ENCODE measurements at places on chromosomes 16 and 17.

- no peak for DNase-seq
Measured at GRCh38 chr16:1048442-1049112, 24.0 kb upstream of the SSTR5 start.

- peak; percentile 40 for DNase-seq
Measured at GRCh38 chr17:8223356-8224126, 13.2 kb upstream of the AURKB start.

DNA sequence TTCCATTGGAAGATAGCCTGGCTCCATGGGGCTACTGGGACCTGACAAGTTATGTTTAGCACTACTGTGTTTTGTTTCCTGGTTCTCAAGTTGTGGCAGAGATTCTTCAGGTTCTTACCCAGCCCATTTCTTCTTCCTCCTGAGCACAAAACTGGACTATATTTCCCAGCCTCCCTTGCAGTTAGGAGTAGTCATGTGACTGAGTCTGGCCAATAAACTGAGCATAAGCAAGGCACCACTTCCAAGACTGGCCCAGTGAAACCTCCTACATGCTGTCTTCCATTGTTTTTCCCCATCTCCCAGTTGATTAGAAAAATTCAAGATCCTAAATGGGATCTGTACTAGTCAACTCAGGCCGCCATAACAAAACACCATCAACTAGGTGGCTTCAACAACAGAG is 28.2 kb upstream of the RBBP6 start:
- DNase-seq, result no peak

- DNase-seq, result no peak
Measured at GRCh38 chr17:9971991-9972390, 66.9 kb upstream of the RCVRN start.

- DNase-seq, result no peak
Measured at GRCh38 chr17:64779376-64780095, 117.4 kb upstream of the SMURF2 start.

DNA sequence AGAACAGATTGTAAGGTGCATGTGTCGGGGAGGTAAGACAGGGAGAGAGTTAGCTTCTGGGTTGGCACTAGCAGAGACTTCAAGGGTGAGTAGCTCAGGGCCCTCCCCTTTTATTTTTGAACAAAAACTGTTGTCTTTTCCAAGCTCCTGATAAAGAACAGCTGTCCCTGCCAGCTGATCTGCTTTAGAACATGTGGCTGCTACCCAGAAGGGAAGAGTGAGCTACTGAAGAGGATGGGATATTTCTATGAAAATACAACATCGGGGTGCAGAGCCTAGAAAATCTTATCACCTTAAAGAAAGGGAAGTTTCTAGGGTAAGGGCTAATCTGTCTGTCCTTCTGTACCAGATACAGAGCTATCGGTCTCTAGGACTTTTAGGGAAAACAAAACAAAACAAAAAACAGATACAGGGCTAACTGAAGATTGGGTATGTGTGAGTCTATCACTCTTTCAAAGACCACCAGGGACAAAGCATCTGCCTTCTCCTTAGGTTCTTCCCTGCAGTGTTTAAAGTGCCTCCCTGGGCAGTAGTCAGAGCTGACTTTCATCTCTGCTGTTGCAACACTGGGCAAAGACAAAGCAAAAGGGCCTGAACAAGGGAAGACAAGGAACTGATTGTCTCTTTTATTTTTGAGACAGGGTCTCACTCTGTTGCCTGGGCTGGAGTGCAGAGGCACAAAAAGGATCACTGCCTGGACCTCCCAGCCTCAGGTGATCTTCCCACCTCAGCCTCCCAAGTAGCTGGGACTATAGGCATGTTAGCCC is 5.0 kb upstream of the DHRS13 start:
- DNase-seq, result no peak

- no peak for DNase-seq
Measured at GRCh38 chr16:80703131-80704071, 101.0 kb downstream of the CDYL2 start.

GRCh38 chr16:81712681-81713080 is 66.4 kb upstream of the PLCG2 start:
- DNase-seq, result no peak

DNA sequence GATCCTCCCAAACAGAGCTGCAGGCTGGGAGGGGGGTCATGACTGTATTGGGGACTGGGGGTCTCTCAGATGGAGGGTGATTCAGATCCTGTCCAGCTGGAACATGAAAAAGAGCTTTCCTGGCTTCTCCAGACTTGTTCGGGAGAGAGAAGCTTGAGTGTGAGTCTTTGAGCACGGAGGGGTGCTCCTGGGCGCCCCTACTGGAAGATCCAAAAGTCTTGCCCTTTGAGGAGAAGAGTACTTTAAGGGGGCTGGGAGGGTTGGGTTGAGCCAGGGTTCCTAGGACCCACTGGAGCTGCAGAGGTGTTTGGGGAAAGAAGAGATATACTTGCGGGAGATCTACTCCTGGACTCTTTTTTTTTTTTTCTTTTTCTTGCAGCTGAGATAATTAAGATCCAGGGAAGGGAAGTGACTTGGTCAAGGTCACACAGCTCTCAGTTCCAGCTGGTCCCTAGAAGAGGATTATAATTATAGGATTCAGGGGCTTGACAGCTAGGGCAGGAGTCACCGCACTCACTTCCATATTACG is 8.4 kb downstream of the RARA start:
- DNase-seq, result peak; percentile 59

- no peak for DNase-seq
Measured at GRCh38 chr16:65763640-65764305, 602.7 kb upstream of the CDH5 start.

GRCh38 chr16:83044589-83044988 is 417.8 kb downstream of the CDH13 start:
- no peak for DNase-seq

DNA sequence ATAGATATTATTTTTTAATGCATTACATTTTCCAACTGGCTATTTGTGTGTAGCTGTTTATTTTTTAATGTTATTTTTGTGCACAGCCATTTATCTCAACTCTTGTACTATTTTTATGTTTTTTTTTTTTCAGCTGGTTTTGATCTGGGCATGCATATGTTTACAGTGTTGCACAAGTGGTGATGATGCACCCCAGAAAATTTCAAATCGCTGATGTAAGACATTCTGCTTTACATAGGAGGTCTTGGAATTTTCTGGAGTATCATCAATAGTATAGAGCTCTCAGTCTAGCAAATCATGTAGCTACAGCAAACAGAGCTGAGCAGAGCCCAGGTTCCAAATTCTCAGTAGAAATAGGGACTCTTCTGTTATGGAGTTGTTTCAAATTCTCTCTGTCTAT is 30.2 kb downstream of the CACNG5 start:
- DNase-seq, result no peak

DNA sequence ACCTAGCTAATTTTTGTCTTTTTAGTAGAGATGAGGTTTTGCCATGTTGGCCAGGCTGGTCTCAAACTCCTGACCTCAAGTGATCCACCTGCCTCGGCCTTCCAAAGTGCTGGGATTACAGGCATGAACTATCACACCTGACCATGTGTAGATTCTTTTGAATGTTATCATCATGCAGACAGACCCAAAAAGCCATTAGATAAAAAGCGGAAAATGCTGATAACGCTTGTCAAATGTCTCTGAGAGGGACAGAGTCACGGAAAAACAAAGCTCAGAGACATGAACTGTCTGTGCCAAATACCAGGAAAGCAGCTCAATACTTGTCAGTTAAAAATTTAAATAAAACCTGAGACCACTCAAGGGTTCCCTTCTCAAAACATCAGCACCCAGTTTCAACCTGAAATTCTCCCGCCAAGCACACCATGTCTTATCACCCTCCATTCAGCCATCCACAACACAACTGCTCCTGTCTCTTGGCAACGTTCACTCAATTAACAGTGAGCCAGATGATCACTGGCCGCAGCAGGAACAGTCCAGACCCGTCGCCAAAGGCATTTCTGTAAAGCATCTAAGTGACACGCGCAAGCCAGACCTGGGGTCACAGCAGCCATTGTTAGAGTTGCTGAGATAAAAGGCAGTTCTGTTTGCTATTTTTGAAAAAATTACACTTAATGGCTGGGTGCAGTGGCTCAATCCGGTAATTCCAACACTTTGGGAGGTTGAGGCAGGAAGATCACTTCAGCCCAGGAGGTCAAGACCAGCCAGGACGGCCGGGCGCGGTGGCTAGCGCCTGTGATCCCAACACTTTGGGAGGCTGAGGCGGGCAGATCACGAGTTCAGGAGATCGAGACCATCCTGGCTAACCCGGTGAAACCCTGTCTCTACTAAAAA is 29.7 kb downstream of the FANCA start:
- no peak for DNase-seq

- no peak for DNase-seq
Measured at GRCh38 chr17:81686614-81687013, 2.8 kb downstream of the HGS start.

- no peak for DNase-seq
Measured at GRCh38 chr16:75351183-75351582, 82.1 kb downstream of the CFDP1 start.

DNA sequence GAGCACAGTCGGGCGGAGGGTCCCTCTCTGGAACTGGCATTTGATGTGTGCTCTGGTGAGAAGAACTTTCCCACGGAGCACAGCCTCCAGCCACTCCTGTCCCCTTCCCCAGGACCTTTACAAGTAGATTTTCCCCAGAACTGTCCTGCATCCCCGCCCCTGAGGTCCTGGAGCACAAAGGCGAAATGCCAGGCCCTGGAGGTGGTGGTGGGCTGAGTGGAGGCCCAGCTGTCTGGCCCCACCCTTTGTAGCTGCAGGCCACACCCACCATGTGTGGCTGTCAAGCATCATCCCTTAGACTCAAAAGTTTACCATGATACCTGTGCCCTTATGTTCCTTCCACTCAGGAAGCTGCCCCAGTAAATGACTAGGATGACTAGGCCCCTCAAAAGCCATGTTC is 37.7 kb downstream of the PLD6 start:
- DNase-seq, result no peak

DNA sequence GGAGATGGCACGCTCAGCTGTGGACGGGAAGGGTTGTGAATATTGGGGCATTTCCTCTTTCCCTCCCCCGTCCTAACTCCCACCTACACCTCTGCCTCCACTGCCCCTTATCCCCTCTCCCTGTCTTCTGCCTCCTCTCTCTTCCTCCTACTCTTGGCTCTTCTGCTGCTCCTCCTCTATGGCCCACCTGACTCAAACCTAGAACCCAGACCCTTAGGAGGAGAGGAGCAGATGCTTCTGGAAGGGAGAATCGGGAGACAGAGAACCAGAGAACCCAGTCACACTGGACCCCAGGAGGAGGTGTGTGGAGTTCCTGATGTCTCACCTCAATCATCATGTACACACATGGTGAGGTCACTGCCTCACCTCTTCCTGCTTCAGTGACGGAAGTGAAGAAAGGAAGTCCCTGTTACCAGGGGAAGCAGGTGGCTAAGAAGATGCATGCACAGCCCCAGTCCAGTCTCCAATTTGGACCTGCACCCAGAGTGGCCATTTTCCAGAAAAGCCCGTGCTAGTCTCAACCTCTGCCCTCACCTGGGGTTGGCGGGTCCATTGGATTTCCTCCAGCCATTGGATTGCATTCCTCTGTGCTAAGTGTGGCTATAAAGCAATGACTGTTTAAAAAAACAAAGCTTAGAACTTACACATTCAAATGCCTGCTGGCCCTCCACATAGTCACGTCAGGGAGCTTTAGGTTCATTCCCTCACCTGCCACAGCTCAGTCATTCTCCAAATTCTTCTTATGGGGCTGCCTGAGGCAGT is 4.0 kb downstream of the RNF222 start:
- DNase-seq, result peak; percentile 59

DNA sequence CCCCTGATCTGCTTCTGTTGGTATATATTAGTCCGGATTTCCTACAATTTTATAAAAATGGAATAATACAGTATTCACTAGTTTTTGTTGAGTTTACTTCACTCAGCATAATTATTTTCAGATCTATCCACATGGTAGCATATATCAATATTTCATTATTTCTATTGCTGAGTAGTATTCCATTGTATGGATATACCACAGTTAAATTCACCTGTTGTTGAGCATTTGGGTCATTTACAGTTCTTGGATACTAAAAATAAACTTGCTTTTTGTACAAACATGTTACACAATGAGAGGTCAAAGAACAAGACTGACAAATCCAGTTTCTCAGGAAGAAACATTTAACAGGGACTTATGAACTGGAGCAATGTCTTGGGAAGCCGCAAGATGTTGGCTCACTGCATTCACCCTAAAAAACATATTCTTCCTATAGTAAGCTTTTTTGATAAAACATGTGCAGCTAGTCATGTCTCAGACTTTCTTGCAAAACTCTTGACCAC is 126.9 kb upstream of the HS3ST2 start:
- no peak for DNase-seq

DNA sequence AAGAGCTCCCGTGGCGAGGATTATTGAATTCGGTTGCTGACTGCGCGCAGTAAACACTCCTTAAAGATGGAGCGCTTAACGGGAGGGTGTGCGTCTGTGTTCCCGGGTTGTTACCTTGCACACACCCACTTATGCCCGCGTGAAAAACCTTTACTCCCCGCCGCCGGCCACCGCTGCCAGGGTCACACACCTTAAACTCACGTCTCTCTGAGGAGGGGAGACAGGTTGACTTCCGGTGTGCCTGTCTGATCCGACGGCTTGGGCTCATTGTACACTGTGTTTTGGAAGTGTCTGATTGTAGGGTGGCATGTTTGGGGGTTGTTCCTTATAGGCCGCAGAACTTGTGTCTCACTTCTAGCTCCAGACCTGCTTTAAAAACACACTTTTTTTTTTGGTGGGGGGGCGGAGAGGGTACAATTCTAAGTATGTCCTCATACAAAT is 66.8 kb downstream of the KPNA2 start:
- peak; percentile 34 for DNase-seq

DNA sequence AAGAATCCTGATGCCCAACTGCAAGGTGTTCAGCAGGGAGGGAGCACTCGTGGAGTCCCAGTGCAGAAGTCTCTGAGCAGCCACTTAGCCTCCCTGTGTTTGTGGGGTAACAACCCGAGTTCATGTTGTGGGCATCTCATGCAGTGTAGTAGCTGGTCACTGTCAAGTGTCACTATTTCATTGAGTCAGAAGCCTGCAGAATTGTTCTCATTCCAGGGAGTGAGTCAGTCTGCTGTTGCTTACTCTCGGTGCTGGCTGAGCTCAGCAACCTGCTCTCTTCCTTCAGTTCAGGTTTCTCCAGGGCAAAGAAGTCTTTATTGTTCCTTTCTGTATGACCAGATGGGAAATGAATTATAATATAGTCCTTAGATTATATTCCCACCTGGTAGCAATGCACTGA is 24.1 kb downstream of the HMOX2 start:
- no peak for DNase-seq

- no peak for DNase-seq
Measured at GRCh38 chr16:54538276-54538675, 251.7 kb upstream of the IRX3 start.

DNA sequence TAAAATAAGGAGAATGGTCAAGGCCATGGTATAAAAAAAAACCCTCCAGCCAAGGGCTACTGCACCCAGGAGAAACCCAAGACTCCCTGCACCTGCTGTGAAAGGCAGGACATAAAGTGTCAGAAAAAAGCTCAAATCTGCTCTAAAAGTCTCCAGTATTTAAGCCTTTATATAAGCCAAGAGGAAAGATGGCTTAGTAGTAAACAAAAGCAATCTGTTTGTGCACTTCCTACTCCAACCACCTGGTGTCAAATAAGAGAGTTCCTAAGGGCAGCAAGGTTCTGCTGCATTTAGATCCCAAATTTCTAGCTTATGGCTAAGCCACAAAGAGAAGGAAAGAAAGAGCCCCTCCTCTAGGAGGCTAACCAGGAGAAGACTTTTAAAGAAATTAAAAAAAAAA is 20.6 kb downstream of the ACSM1 start:
- no peak for DNase-seq

Measured in CD4-positive, alpha-beta T cell treated with Interleukin-4 for 4 hours (primary cell).